ENCODE measurements at places on chromosomes 12 and 14.
A peak's percentile ranks its signal among the peaks of the same experiment; 100 is the strongest.

GRCh38 chr12:28172434-28173030 is 17.7 kb upstream of the CCDC91 start:
- no peak for DNase-seq

- DNase-seq: no peak
Observed at GRCh38 chr12:109169686-109170085, 53.3 kb downstream of the ACACB start.

DNA sequence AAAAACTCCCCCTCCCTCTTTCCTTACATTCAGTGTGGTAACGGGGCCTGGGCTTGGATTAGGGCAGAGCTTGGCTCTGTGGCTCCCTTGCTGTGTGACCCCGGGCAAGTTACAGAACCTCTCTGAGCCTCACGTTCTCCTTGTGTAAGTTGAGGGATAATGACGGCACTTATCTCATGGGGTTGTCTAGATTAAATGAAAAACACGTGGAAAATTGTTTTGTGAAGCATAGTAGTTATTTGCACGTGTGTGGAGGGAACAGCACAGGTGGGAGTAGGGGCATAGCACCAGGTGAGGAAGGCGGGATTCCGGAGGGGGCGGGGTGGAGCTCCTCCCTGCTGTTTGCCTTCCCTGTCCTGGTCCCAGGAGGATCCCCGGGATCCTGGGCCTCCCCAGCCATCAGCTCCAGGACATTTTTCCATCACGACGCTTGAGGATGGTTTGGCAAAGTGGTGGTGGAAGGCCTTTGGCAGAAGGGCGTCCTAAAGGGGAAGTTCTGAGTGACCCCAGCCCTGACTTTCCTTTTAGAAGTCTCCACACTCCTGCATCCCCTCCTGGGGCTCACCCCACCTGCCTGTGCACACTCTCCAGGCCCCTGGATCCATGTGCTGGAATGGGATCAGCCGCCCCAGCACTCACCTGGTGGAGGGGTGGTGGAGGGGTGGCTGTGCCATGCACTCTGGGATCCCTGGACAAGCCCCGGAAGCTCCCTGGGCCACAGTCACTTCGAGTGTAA is 22.7 kb downstream of the LRTM2 start:
- DNase-seq: no peak

GRCh38 chr14:81113176-81113575 is 107.6 kb downstream of the GTF2A1 start:
- no peak for DNase-seq

GRCh38 chr12:2376908-2377657 is 324.3 kb downstream of the CACNA1C start:
- DNase-seq: no peak

GRCh38 chr14:100384819-100385813 is 62.0 kb downstream of the SLC25A47 start:
- DNase-seq: no peak

GRCh38 chr14:30005114-30005808 is 77.6 kb upstream of the PRKD1 start:
- DNase-seq: no peak

DNA sequence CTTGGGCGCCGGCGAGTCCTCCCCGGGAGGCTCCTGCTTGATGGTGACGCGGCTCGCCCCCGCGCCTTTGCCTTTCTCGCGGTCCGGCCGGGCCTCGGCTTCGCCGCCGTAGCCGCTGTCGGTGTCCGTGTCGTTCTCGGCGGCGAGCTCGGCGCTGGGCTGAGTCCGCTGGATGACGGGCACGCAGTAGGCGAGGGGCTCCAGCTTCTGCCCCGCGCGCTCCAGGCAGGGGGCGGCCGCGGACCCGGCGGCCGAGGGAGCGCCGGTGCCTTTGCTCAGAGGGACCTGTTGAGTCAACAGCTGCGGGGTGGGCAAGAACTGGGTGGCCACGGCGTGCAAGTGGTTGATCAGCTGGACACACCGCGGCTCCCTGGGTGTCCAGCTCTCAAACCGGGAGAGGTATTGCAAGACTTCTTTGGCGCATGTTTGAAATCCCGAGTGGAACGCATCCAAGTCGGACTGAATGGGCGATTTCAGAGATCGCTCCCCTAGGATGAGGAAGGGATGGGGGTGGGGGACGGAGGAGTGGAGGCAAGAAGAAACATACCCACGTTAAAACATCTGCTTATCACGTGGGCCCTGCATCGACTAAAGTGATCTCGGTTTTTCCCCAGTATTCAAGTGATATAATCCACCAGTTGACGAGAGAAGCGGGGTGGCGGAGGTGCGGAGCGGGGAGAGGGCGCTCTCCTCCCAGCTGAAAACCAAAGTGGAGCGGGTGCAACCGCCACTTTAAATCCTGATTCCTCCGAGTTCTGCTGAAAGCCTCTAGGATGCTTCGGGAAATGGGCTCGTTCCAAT is 2.0 kb downstream of the BHLHE41 start:
- peak; percentile 69 for DNase-seq

- no peak for DNase-seq
Observed at GRCh38 chr12:22628228-22628627, 3.3 kb downstream of the ETNK1 start.

- no peak for DNase-seq
Observed at GRCh38 chr12:64243809-64244208, 21.7 kb upstream of the KICS2 start.

DNA sequence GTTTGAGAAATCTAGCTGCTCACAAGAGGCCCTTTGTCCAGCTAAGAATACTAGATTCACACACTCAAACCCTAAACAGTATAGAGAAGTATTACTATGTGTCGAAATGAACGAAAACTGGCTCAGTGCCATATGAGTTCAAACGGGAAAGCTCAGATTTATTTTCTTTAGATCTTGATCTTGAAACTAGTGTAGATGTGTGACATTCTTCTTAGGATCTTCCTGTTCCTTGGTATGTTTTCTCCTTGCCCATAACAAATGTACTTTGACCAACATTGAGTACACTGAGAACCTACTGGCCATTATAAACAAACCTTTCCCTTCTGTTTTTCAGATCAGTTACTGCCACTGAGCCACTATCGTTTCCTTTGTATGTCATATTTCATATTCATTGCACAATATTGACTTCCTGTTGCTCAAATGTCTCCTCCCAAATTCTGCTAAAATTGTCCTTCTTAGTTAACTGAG is 21.3 kb downstream of the MYBPC1 start:
- DNase-seq: no peak

DNA sequence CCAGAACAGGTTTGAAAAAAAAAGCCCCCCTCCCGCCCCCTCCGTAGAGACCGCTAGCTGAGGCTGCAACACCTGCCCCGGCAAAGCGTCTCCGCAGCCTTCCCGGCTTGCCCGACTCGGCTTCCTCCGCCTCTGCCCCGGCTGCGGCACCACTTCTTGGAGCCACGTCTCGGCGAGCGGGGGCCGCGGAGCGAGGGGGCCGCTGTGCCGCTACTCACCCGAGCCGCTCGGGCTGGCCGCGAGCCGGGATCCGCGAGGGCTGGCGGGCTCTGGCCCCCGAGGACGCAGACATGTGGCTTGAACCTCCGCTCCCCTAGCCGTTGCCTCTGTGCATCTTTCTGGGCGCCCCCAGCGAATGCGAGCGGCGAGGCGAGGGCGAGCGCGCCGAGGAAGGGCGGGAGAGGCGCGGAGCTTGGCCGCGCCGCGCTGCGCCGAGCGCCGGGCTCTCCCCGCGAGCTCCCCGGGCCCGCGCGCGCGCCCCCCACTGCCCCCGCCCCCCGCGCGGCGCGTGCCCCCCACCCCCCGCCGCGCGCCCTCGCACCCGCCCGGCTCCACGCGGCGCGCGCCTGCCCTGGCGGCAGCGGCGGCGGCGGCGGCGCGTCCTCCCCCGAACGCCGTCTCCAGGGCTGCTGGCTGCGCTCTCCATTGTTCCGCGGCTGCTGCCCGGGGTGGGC is 249.5 kb downstream of the APAF1 start:
- peak; percentile 64 for DNase-seq

DNA sequence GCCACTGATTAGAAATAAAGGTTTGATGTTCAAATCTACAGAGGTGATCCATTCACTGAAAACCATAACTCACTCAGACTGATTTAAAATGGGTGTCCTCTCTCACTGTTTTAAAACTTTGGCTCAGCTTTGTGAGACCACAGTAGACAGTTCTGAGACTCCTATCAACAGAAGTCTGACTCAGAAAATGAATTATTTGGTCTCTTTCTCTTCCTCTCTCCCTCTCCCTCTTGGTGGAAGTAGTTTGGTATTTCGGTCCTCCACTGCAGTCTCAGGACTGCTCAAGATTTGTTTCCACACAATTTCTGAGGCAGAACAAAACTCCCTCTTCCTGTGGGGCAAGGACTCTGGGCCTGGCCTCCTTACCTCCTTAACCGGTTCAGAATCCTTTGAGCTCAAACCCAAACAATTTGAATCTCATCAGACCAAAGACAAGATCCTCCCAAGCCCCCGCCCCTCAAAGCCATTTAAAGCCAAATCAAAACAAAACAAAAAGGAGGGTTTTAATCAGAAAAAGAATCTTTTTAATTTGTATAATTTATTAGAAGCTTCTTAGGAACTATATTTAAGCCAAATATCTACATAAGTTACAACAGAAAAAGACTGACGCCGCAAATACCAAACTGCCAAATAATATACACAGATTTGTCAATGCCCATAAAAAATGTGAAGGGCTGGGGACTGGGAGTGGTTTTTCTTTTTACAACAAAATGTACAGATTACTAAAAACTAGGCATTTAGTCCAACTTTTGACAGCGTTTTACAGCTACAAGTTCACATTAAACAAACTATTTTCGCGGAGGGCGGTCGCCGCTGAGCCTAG is 3.9 kb downstream of the NKX2-1 start:
- DNase-seq: no peak

Measured in nucleus accumbens (tissue), 56 donors.